ENCODE measurements at places on chromosomes 12 and 14. TPM values are rescaled to one million over a fixed set of nuclear protein-coding genes. Genes with fewer than 3 reads are reported as not detected.

DNA sequence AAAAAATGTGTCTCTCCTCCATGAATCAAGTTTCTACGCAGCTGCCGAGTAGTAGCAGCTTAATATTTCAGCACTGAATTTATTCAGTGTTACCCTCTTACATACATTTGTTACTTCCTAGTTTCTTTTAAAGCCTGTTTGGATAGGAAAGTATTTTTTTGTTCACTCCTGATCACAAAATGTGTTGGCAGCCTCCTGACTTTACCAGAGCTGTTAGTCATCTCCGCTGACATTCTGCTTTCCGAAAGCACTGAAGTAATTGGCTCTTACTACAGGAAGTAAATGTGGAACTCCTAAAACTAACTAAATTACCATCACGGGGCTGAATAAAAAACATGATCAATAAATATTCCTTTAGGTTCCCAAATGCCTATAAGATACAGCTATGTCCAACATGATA is 225.5 kb downstream of the EPS8 start:
- no peak for DNase-seq

GRCh38 chr14:26598672-26599131 is 869 bp upstream of the NOVA1 start:
- no peak for DNase-seq

CCDC59 gene
- 42.1 TPM for polyA plus RNA-seq

GRCh38 chr12:5437589-5437988 is 5.7 kb downstream of the NTF3 start:
- DNase-seq: no peak

ZBTB42 gene
- polyA plus RNA-seq: 6.0 TPM

DNA sequence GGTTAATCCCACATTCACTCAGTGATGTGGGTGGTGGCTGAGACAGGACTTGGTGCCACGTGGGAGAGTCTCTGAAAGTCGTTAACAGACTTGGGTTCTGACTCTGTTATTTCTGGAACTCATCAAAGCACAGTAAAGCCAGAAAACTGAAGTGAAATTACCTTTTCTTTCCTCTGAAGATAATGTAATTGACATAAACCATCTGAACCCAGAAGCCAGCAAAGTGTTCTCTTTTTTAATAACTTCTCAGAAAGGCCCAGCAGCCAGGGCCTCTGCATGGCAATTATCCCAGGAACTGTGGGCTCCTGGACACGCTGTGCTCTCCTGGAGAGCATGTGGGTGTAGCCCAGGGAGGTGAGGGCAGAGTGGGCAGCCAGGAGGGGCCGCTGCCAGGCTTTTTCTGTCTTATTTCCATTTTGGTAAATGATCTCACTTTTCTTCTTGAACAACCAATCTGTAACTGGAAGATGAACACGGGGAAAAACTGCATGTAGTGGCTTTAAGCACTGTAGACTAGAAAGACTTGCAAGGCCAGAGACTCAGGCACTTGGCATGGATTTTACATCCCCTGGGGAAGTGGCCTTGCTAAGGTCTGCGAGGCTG is 444.1 kb upstream of the TMEM132C start:
- DNase-seq: no peak

KRT72 gene
- 2.0 TPM for polyA plus RNA-seq

THAP2 gene
- polyA plus RNA-seq: 9.4 TPM

DNA sequence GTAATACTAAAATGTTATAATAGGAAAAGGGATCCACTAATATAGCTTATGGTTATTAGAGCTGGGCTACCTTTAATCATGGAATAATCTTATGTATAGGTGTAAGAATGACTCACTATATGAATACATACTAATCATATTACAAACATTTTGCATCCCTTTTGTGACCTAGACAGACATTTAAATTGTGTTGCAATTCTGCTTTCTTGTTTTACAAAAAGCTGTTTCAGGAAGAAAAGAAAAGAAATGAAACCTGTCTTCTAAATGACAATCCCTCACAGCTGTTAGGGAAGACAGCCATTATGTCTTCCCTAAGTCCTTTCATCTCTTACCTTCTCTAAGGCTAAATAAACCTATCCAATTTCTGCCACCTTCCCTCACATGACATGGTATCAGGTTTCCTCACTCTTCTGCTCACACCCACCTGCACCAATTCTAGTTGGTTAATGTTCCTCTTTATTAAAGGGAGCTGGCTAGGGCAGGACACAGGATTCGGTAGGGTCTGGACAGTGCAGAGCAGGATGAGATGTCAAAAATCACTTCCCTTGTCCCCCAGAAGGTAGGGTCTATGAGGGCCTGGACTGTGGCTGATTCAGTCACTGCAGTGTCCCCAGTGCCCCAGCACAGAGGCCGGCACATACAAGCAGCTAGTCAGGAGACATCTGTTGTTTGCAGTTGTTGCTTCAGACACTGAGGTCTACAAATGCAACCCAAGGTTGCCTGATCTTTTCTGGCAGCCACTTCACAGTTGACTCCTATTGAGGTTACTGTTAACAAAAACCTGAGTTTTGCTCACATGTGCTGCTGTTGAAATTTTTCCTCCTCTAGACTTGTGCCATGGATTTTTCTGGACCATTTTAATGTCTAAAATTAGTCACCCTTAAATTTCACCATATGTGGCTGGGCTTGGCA is 3.7 kb downstream of the DHRS7 start:
- no peak for DNase-seq

CIT gene
- 9.4 TPM for polyA plus RNA-seq

DNA sequence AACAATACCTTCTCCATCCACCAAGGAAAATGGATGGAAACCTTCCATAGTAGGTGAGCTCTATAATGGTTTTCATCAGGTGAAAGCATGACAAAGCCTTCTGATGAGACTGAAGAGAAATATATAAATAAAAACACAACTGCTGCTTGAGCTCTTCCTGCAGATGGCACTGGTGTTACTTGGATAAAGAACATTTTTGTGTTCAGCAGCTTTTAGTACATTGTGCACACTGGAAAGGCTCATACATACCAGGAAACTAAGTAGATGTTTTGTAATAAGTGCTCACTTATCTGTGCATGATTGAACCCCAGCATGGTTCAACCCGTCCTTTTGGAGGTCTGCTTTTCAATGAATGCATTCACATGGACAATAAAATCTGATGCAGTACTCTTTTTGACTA is 357.3 kb upstream of the MIS18BP1 start:
- DNase-seq: no peak

GRCh38 chr14:69038455-69039287 is 59.6 kb upstream of the ACTN1 start:
- DNase-seq: no peak

ALKBH2 gene
- 17.9 TPM for polyA plus RNA-seq

GPR68 gene
- polyA plus RNA-seq: 2.9 TPM

DNA sequence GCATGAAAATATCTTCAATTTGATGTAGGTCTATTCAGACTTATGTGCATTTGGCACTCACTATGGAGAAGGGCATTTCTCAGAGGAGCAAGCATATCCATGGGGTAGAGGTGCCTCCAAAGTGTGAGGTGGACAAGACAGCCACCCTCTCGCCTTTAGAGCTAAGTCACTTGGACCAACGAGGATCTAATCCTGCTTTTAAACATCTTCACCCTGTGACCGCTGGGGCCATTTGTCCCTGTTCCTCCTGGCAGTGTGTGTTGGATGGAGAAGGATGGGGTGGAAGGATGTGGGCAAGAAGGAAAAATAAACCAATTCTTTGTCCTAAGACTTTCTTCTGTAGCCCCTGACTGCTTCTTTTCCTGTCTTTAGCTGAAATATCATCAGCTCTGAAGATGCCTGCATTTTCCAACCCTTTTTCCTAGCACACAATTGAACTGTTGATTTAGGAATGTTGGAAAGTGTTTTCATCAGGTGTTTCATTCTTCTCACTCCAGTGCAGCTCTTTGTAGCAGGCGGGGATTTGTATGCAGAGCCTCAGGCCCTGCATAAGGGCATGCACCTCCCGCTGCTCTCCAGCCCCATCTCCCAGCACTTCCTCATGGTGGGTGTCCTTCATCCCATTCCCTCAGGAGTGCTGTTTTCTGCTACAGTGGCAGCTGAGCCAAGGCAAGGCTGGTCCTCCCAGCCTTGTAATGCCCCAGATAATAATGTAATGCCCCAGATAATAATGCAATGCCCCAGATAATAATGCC is 5.3 kb downstream of the FGF6 start:
- no peak for DNase-seq

DNA sequence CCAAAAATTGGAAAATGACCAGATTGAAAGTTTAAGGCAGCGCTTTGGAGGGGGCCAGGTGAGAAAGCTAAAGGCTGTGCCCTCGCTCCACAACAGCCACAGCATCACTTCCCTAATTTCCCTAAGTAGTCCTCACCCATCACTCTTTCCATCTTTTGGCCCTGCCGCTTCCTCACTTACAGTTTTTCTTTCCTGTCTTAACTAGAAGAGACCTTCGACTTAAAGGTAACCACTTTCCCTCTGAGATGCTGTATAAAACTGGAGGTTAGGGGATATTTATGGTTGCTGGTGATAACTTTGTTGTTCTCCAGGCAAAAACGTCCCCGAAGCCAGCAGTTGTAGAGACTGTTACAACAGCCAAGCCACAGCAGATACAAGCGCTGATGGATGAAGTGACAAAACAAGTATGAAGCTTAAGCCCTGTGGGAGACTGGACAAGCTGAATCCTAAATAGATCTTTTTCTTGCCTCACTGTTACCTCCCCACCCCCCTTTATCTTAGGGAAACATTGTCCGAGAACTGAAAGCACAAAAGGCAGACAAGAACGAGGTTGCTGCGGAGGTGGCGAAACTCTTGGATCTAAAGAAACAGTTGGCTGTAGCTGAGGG is 4.3 kb downstream of the DDIT3 start:
- DNase-seq: no peak

- DNase-seq: no peak
Observed at GRCh38 chr14:74429991-74430390, 4.0 kb upstream of the SYNDIG1L start.

DNA sequence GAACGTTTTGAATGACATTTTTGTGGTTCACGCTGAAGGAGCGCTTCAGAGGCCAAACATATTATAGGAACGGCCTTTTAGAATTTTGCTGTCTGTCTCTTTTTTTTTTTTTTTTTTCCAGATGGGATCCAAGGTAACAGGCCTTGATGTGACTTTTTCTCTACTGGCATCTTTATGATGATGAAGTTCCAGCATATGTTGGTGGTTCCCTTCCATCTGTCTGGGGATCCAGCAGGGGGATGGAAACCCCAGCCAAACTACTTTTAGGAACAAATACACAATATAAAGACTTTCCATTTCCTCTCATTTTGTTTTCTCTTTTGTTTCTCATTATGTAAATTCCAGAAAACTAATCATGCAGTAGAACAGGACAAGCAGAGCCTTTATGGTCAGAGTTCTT is 239.3 kb upstream of the PRICKLE1 start:
- DNase-seq: no peak

PLEKHG7 gene
- 0.54 TPM for polyA plus RNA-seq

TGM1 gene
- polyA plus RNA-seq: 8.6 TPM

DNA sequence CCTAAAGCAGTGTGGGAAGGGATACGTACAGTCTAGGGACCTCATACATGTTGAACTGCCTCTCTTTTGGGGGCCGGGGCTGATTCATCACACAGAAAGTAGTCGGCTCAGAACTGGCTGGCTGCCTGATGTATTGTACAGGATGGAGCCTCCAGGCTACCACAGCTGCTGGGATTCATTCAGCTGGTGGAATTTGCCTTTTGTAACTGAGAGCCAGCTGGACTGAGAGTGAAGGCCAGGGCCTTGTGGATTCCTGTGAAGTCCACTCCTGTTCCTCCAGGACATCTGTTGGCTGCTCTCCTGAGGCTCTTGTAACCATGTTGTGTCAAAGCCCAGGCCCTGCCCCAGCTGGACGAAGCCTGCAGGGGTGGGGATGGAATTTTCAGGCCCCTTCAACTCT is 116.3 kb upstream of the PRICKLE1 start:
- peak; percentile 14 for DNase-seq

DNA sequence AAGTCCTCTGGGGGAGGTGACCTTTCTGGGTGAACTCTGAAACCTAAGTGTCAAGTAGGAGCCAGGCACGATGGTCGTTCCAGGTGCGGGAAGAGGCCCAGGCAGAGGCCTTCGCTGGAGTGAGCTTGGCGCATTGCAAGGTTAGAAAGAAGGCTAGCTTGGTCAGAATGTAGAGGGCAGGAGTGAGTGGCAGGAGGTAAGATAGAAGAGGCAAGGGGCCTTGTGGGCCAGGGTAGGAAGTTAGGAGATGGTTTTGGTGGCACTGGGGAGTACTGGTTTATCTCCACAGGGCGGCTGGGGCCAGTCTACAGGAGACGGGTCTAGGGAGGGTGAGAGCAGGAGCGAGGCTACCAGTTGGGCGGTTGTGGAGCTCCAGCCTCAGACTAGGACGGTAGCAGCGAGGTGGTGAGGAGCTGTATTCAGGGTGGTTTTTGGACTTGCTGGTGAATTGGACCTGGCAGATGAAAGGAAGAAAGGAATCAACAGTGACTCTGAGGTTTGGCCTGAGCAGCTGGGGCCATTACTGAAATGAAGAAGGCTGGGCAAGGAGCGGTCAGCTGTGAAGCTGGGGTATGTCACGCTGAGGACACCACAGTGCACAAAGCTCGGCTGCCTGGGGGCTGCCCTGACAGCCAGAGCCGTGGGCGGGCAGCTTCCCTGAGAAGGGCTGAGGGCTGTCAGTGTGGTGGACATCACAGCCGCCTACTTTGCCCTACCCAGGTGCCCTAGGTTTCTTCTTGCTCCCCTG is 9.0 kb downstream of the MLXIP start:
- no peak for DNase-seq

DNA sequence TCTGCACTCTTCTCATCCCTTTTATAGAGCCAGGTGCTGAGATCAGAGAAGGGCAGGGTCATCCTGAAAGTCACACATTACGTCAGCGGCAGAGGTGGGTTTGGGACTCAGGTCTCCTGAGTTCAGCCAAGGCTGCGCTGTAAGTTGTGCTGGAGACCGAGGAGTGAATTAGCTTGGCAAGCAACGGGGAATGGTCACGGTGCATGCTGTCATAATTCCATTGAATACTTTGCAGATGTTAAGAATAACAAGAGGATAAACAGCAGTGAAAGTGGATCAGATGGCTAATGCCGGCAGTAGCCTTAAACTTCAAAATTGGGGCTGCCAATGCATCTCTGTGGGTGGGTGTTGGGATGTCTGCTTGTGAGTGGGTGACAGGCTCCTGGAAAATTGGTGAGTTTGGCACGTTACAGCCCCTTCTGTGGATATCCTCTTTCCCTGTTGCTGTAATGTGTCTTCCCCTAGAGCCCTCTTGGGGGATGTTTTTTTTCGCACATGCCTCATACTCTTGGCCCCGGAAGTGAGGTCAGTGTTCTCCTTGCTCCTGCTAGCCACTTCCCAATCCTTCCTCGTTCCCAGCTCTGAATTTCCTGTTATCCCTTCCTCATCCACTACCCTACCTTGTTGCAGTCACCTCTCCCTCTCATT is 287.1 kb upstream of the SRRM4 start:
- DNase-seq: no peak

MYRFL gene
- 14.9 TPM for polyA plus RNA-seq

GRCh38 chr14:42277840-42278239 is 671.2 kb downstream of the LRFN5 start:
- DNase-seq: no peak

- DNase-seq: peak; percentile 71
Observed at GRCh38 chr14:55099756-55100155, 29.3 kb upstream of the LGALS3 start.

DNA sequence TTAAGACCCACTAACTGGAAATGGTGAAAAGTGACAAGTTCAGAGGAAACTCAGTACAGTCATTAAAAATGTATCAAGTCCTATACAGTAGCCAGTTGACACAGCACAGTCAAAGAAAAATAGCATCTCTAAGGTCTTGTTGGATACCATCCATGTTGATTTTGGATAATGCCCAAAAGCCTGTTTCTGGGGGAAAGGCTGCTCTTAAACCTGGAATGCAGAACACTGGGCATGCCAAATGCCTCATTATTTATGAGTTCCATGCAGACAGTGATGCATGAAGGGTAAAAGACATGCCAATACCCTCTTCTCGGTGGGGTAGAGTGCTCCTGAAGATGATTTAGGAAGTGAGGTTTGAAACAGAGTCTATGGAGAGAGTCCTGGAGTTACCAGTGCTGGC is 29.6 kb downstream of the KCNK13 start:
- no peak for DNase-seq

Data from large intestine (tissue), 12 donors.